ENCODE measurements at places on chromosomes 5 and 9.

DNA sequence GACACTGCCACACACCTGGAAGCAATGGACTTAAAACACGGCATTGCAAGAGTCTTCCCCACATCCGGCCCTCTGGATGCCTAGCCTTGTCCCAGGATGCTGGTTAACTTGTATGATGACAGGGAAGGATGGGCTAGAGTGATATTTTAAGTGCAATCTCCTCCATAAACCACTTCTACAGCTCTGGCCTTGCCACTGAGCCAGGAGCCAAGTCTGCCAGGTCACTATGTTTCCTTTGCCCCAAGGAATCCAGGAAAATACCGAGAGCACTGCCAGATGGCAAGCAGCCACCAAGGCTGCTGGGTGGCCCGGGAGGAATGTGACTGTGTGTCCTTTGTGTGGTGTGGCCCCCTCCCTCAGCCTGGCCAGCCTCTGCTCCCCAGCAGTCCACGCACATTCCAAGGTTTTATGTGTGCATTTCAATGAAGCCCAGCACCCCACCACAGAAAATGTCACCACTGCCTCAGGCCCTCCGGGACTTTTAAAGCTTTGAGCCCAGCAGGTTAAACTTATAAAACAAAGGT lies 106.0 kb downstream of the FRMD3 start:
- DNase-seq = peak; percentile 44

DNA sequence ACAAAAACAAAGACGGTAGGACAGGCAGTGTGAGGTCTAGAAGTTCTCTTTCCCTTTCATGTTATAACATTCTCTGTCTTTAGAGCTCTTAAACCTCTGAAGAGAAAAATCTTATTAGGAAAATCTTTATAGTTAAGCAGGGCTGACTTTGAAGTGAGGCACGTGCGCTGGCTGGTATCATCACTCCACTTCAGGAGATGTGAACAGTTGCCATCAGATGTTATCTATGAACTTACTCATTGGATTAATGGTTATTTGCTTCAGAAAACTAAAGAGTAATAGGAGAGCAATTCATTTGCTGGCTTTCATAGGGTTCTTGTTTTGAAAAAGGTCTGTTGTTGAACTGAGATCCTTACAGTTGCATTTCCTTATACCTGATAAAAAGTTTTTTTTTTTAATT lies 25.7 kb downstream of the LRRTM2 start:
- DNase-seq = no peak

DNA sequence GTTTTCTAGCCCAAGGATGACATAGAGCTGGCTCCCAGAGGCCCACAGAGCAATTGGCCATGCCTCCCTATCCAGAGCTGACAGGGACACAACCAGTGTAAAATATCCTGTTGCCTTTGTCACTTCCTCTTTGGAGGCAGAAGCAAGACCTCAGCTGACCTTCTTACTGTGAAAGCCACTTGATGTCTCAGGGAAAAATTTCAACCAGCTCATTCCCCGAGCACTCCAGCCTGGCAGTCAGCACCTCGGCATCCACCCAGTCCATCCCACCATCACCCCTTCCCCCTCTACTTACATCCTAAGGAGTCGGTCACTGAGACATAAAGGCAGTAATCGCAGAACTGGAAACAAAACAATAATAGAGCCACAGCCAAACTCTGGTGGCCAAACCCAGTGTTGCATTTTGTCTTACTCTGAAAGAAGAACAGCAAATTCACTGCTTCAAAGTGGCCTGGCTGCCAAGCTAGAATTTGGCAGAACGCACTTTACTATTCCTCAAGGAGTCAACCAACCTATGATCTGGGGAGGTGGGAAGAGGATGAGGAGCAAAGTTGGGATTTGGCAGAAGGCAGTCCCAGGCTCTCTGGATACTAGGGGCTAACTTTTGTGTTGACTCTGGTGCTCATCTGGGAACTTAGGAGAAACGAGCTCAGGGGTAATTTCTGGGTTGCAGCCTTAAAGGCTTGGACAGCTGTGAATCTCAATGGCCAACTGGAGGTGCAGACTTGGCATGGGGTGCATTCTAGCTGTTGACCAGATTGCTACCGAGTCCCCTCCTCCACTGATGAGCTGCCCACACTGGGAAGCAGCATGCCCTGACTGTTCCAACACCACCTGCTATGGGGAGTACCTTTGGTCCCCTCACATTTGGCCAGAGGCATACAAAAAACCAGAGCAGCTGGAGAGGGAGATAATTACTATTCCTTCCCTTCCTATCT lies 13.6 kb downstream of the NIPAL4 start:
- DNase-seq = no peak

GRCh38 chr9:84374516-84374915 lies 34.0 kb upstream of the SLC28A3 start:
- no peak for DNase-seq

DNA sequence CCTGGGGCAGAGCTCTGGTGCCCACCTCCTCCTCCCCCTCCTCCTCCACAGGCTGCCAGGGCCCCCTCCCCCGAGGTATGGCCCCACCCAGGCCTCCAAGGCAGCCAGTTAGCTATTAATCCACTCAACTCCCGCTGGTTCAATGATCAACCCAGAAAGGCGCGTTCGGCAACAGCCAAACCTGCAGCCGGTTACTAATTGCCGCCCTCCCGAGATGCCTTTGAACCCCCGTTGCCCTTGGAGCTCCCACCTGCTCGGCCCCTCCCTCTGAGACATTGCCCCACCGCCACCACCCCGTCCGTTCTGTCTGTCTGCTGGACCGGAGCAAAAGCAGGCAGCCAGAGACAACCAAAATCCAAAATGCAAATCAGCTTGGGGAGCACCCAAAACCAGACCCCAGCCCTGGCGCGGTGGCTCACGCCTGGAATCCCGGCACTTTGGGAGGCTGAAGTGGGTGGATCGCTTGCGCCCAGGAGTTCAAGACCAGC lies 25.8 kb downstream of the NOTCH1 start:
- no peak for DNase-seq

- no peak for DNase-seq
Observed at GRCh38 chr9:20538956-20539355, 83.3 kb downstream of the MLLT3 start.

- no peak for DNase-seq
Observed at GRCh38 chr9:137632230-137633161, 13.7 kb downstream of the EHMT1 start.

DNA sequence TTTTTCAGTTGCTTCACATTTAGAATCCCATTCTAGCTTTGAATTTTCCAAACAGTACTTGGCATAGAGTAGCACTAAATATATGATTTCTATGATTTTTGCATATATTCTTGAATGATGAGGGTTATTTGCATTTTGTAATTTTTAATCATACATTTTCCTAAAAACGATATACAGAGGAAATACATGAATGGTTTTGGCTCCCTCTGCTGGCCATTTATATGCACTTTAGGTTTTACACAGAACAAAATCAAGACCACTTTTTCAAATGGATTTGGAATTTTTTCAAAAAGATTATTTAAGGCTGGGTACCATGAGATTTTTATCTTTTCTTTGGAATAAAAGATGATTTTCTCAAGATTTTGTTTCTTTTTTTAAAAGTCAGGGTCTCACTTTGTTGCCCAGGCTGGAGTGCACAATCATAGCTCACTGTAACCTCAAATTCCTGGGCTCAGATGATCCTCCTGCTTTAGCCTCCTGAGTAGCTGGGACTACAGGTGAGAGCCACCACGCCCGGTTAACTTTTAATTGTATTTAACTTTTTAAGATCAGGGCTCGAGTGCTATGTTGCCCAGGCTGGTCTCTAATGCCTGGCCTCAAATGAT lies 16.7 kb upstream of the COMMD10 start:
- DNase-seq = no peak

Measured in MG63 (cell line).